ENCODE measurements at places on chromosomes 6 and 20.

GRCh38 chr6:153062516-153062915 is 60.0 kb upstream of the MTRF1L start:
- DNase-seq: no peak

- no peak for DNase-seq
Measured at GRCh38 chr20:34712525-34713192, 8.5 kb downstream of the TP53INP2 start.

DNA sequence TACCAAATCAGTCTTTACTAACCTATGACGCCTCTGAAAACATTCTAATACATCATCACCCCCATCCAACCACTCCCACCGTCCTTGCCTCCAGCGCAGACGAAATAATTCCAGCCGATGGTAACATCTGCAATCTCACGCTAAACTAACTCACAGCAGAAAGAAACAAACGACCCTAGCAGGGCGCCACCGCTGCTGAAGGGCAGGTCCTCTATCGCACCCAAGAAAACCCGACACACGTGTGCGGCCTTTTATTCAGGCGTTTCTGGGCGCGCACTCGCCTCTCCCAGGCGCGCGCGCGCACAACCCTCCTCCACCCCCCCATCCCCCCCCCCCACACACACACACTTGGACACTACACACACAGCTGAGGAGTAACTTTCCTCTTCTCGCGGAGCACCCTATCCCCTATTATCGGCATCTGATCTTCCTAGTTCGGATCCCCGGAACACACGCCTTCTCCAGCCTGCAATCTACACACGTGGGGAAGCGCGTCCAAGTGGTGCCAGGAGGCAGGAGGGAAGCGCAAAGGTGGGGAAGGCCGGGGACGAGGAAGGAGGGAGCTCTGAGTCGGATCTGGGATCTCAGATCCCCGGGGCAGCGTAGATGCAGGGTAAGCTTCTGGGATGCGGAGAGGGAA is 1.4 kb downstream of the GFOD1 start:
- DNase-seq: peak; percentile 50

DNA sequence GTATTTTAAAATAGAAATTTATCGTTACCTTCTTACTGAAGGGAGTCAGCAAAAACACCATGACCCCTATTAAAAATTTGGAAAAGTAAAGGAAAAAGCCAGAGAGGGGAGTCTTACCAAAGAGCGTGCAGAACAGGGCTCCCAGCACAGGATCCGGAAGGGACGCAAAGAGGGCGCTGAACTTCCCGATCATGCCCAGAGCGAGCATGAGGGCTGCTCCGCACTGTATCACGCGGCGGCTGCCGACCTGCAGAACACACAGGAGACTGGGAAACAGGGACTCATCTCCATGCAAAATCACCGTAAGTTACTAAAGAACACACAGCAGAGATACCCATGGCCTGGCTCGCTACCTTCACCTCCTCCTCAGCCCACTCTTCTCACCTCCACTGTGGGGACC is 138.6 kb downstream of the SLC23A2 start:
- no peak for DNase-seq

GRCh38 chr20:32072168-32072750 is 20.2 kb downstream of the HCK start:
- no peak for DNase-seq

DNA sequence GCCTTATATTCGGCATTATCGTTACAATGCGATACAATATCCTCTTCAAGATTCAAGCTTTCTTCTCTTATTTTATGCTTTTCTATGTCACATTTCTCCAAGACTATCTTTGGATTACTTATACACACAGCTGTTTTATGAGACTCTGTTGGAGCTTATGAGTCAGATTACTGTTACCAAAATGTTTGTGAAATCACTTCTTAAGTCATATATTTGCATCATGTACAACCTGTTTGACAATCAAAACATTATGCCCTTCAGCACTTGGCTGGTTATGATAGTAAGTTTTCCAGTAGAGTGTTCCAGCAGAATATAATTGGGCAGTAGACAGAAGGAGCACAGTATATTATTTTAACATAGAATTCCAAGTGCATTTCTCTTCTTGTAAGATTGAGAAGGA is 35.2 kb downstream of the BMP6 start:
- no peak for DNase-seq

DNA sequence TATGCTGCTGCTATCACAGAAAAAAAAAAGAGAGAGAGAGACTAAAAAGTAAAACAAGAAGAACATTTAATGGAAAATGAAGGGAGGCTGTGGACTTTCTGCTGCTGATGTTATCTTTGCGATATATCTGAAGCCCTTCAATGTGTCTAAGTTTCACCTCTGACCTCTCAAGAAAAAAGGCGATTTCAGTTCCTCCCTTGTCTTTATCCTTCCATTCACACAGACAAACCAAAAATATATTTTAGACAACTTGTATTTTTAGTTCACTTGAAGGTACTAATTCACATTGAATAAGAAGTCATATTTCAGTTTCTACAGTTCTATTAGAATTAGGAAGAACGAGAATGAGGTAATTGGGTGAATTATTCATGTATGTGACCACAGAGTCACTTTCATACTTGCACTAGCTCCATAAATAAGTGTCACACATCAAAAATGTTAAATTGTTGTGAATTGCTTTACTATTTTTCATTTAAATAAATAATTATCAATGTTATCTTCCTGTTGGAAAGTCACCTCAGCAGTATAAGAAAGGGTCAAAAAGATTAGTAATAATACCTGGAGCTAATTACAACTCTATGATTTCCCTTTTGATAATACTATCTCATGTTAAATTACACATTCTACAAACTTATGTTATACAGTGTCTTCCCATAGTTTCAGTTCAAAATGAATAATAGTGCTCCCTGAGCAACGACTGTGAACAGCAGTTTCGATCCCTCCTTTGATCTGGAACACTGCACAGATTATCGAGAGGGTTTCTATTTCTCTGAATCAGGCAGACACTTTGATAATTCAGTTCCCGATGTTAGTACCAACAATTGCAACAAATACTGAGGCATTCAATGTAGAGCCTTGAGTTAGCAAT is 85.2 kb upstream of the PLCB4 start:
- no peak for DNase-seq

- DNase-seq: no peak
Measured at GRCh38 chr6:24251339-24251738, 106.5 kb downstream of the DCDC2 start.

DNA sequence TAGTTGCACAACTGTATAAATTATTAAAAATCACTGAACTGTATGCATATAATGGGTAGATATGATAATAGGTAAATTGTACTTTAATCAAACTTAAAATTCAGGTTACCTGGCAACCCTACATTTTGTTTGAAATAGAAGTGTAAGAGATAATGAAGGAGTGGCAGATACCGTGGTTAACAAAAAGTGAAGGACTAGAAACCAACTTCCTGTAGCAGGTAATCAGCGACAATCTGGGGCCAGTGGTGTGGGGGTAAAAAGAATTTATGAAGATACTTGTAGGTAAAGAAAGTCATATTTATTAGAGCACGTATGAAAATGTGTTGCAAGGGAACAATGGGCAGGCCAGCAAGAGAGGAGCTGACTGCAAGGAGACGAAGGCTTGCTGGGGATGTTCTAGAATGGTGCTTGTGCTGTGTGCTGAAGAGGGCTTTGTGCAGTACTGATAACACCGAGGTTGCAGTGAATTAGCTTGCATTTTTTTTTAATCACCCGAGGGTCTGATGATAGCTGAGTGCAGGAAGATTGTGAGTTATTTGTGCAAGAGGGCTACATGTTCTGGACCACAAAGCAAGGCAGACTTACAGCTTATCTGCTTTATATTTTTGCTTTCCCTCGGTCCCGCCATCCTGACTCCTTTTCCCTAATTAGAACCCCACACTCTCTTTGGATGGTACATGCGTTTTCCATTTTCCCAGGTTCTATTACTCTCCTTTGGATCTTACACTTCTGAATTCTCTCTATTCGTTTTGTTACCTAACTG is 4.6 kb upstream of the ENPP1 start:
- no peak for DNase-seq

DNA sequence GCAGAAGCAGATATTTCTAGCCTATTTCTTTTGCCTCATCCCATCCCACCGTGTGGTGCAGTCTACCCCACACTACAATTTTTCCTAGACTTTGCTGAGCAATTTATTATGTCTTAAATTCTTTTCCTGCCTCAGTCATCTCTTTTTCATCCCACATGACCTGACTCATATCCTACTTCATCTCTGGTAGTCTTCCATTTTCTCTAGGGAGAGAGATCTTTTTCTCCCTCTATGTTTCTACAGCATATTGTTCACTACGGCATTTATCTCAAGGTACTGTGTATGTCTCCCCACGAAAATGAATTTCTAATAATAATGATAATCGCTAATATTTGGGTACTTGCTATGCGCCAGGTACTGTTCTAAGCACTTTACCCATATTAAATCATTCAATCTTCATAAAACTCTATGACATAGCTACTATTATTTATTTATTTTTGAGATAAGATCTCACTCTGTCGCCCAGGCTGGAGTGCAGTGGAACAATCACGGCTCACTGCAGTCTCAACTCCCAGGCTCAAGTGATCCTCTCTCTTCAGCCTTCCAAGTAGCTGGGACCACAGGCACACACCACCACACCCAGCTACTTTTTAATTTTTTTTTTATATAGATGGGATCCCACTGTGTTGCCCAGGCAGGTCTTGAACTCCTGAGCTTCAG is 15.6 kb downstream of the PDSS2 start:
- no peak for DNase-seq

DNA sequence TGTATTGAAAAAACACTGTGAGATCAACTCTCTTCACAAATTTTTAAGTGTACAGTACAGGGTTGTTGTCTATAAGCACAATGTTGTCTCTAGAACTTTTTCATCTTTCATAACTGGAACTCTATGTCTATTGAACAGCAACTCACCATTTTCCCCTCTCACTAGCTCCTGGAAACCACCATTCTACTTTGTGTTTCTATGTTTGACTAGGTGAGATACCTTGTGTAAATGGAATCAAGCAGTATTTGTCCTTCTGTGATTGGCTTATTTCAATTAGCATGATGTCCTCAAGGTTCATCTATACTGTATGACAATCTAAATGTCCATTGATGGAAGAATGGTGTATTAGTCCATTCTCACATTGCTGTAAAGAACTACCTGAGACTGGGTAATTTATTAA is 210.1 kb upstream of the FUT9 start:
- DNase-seq: no peak

DNA sequence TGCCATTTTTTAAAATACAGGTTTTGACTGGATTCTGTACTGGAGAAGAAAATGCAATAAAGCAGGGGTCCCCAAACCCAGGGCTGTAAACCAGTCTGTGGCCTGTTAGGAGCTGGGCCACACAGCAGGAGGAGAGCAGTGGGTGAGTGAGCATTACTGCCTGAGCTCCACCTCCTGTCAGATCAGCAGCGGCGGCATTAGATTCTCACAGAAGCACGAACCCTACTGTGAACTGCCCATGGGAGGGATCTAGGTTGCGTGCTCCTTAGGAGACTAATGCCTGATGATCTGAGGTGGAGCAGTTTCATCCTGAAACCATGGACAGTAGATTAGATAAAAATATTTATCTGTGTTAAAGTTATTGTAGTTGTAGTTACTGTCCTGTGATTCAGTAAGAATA is 21.1 kb upstream of the FBXO9 start:
- DNase-seq: no peak

GRCh38 chr6:45877970-45878590 is 137.6 kb downstream of the CLIC5 start:
- no peak for DNase-seq

DNA sequence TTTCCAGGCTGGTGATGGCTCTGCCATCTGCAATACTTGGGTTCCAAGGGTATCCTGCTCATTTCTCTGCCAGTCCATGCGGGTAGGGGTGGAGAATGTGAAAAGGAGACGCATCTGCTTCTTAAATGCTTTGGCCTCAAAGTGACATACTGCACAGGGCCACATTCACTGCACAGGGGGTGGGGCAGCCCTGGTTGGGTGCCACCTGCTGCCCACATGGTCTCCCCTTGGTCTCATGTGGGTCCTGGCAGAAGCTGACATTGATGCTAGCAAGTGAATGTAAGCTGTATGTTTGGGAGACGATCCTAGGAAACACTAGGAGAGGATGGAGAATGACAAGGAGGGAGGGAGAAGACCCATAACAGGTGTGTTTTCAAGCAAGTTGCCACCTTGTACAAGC is 140.9 kb downstream of the EDN3 start:
- DNase-seq: no peak

DNA sequence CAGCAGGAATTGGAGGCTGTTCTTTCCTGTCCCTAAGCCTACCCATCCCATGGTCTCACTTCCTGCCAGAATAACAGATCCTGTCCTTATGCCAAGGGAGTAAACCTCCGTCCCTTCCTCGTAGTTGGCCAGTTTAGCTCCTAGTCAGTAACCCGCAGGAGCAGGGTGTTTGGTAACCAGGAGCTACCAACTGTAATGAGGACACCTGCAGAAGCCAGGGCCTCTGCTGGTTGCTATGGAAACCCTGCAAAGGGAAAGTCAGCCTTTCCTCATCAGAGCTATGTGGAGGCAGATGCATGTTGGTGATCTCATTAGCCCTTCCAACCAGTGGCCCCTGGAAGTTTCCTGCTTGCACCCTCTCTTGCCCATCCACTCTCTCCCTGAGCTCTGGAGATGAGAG is 368.2 kb upstream of the SULF2 start:
- peak; percentile 34 for DNase-seq

DNA sequence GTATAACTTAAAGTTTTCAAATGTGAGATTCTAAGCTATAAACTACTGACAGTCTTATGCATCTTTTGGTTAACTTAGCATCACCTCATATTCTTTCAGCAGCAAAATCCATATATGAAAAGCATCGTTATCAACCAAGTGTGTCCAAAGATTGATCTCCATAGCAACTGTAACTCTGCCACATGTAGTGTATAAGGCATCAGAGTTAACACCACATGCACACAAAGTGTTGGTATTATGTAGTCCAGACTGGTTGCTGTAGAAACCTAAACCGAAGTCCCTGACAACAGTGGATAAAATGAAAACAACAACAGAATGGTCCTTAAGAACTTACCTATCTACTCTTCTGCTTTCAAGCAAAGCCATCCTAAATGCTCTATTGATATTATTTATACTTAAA is 39.6 kb downstream of the PDSS2 start:
- DNase-seq: no peak
